ENCODE measurements at places on chromosomes 12 and 14.

DNA sequence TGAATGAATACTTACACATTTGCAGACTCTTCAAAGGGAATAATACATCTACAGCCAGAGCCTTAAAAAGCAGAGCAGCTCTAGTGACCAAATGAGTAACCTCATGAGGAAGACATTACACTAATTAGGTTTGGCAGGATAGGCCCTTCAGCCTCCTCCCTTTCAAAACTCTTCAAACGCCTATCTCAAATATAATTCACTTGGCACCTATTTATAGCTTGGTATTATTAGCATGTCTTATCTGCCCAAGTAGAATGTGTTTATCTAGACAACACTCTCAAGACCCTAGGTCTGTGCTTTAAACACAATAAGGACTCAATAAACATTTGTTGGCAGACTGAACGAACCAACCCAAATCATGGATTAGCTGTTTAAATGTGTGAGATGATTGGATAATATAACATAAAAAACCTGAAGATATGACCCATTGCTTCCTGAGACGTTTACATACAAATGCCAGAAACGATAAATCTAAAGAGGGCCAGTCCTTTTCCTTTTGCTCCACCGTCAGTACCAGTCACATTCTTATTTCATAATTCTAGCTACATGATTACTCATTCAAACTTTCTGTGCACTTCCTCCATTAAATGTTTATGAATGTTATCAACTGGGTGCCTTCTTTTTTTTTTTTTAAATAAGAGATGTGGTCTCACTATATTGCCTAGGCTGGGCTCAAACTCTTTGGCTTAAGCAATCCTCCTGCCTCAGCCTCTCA lies 123.3 kb downstream of the CEP83 start:
- no peak for DNase-seq

GRCh38 chr14:76720382-76720813 lies 40.9 kb upstream of the VASH1 start:
- no peak for DNase-seq

DNA sequence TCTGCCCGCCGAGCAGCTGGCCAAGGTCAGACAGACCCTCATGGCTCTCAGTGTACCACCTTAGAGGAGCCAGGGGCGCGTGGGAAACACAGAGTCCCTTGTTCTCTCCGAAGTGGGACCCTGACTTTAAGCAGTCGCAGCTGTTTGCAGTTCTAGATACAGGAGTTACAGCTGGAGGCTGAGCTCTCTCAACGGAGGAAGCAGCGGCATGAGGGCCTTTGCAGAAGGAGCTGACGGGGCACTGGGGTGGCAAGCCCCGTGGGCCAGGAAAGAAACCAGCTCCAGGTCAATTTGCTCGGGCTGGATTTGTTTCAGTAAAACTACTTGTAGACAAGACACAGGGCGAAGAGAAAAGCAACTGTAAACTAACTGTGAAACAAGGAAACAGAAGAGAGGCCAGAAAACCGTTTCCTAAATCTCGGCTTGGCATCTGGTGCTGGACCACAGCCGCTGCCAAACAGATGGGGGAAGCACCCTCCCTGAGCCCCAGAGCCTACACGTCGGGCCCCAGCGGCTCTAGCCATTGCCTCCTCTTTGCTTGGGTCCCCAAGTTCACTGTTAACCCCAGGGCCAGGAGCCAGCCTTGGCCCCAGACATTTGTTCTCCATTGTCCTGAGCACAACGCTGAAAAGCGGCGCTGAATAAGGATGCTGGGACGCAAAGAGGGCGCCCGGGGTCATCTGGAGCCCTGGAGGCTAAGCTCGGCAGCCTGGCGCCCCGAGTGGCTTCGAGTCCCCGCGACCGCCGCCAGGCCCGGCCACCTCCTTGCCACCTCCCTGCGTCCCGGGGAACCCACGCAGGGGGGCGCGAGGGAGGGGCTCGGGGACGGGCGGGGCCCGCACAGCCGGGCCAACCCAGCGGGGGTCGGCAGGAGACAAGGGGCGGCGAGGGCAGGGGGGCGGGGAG lies 914 bp upstream of the PACS2 start:
- peak; percentile 16 for DNase-seq

GRCh38 chr12:66500841-66501240 lies 178.0 kb downstream of the GRIP1 start:
- no peak for DNase-seq

- DNase-seq, result no peak
Observed at GRCh38 chr14:58607952-58608317, 29.8 kb upstream of the DACT1 start.

- no peak for DNase-seq
Observed at GRCh38 chr12:52848661-52849255, at the start of gene KRT78. KRT78 (minus strand) TSS chr12:52848994; CDS start chr12:52848930, 64 bp downstream.

DNA sequence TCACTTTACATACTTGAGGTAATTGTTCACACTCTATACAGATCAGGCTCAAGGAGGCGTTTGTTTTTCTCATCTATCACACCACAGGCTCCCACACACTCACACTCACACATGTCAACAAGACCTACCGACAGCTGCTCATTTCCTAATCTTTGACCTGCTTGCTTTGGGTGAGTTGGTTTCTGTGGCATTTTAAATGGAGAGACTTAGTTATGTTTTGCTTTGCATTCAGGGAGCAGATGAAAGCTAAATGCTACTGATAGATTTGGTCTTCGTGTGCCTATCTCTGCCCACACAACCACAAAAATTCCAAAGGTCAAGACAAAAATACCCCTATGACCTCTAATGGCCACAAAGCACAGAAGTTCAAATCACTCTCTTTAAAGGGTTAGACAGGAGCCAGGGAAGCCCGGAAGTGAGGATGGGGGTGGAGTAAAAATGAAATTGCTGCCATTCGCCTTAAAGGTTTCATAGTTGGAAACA lies 203.5 kb upstream of the G2E3 start:
- no peak for DNase-seq

DNA sequence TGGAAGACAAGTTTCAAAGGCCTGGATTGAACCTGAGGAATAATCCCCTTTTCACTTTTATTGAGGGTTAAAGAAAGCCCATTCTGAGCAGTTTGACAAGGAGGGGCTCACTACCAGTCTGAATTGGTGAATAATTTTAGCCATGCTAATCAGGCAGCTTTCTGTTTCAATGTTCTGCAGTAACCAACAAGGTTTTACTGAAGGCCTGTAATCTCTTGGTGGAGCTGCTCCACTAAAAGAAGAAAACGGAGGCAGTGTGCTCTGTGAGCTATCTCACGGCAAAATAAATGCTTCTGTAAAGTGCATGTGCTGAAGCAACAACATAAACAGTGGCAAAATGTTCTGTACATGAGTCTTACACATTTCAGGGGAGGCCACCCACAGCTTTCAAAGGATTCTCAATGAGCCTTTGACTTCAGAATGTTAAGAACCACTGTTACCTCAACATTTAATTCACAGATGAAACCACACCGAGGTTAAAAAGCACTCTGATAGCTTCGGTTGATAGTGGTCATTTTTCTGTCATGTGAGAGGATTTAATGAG lies 111.2 kb downstream of the LRIG3 start:
- DNase-seq, result no peak

GRCh38 chr12:93645702-93646101 lies 31.5 kb upstream of the CRADD start:
- DNase-seq, result no peak

- DNase-seq, result no peak
Observed at GRCh38 chr14:75229661-75230139, 48.9 kb upstream of the FOS start.

- no peak for DNase-seq
Observed at GRCh38 chr12:103326190-103326589, 169.6 kb downstream of the C12orf42 start.

DNA sequence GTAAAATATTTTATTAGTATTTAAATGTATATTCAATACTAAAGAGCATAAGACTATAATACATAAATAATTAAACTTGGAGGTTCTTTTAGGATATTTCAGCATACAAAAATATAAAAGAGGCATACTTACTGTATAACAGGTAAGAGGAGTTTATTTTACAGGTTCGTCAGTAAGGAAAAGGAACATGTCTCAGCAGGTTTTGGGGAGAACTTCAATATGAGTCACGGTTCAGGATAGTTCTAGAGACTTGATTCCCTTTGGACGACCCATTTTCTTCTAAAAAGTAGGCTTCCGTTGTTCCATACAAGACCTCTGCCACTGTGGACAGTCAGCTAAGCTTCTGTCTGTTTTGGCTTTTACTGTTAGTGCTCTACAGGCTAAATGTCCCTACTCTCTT lies 181.1 kb downstream of the ALX1 start:
- DNase-seq, result no peak

- DNase-seq, result no peak
Observed at GRCh38 chr12:28145216-28145615, 45.0 kb upstream of the CCDC91 start.

GRCh38 chr12:8603286-8603685 lies 9.4 kb downstream of the AICDA start:
- no peak for DNase-seq

GRCh38 chr14:66752109-66752508 lies 244.2 kb downstream of the GPHN start:
- DNase-seq, result no peak

- DNase-seq, result no peak
Observed at GRCh38 chr12:75341873-75342272, 7.4 kb downstream of the GLIPR1L1 start.

DNA sequence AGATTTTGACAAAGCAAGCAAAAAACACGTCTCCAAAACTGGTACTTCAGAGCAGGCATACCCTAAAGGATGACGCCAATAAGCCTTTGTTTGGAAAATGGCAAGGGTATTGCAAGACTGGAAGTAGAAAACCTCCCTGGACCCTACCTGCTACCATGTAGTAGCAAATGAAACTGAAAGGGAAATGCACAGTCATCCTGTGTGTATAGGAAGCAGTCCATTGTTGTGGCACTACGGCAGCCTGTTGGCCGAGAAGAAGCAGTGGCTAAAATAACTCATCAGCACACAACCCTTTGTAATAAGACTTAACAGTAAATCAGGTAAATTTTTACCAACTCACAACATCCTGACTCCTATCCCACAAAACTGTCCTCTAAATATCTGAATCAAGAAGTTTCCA lies 386.4 kb downstream of the RGS6 start:
- no peak for DNase-seq

GRCh38 chr12:126681676-126682075 lies 1585.3 kb upstream of the TMEM132C start:
- no peak for DNase-seq

GRCh38 chr14:105163040-105163742 lies 5.4 kb downstream of the JAG2 start:
- no peak for DNase-seq

DNA sequence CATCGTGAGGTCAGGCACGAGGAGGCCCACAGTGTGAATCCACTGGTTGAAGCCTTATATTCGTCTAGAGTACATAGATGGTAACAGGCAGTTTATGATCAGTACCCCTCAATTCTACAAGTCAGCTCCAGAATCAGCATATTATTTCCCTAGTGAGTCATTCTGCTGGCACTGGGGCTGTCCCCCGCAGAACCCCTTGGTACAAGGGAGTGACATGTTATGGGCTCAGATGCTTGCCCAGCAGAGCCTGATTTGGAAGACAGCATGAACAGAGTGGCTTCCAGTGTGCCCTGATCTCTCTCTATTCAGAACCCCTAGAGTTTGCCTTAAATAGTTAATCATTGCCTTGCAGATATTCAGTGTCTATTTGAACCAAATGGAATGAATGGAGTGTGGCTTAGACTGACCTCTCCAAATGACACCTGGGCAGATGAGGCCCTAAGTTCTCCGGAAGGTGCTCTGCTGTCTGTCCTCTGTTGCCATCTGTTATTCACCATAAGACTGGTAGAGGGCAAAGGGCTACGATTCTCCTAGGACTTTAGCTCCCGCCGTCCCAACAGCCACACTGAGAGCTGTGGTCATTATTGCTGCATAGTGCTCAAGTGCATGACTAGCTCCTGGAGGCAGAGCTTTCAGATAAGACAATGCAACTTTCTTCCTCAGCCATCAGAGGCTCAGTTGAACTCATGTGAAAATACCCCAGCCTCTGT lies 41.1 kb downstream of the CACNA2D4 start:
- DNase-seq, result no peak

DNA sequence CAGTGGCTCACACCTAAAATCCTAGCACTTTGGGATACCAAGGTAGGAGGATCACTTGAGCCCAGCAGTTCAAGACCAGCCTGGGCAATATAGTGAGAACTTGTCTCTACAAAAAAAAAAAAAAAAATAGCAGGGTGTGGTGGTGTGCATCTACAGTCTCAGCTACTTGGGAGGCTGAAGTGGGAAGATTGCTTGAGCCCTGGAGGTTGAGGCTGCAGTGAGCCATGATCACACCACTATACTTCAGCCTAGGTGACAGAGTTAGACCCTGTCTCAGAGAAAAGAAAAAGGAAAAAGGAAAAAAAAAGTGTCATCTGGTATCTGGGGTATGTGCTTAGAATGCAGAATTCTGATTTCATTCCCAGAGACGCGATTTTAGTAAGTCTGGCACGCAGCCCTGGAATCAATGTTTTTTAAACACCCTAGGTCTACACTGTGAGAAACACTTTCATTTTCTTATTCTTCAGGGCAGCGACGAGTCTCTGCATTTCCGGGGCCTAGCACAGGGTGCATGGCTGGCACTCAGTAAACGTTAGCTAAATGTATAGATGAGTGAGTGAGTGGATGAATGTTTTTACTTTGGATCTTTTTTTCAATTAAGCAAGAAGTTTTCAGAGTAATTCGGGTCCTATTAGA lies 243.8 kb upstream of the PWP1 start:
- DNase-seq, result no peak

- no peak for DNase-seq
Observed at GRCh38 chr12:81329085-81329484, 251.2 kb downstream of the ACSS3 start.

DNA sequence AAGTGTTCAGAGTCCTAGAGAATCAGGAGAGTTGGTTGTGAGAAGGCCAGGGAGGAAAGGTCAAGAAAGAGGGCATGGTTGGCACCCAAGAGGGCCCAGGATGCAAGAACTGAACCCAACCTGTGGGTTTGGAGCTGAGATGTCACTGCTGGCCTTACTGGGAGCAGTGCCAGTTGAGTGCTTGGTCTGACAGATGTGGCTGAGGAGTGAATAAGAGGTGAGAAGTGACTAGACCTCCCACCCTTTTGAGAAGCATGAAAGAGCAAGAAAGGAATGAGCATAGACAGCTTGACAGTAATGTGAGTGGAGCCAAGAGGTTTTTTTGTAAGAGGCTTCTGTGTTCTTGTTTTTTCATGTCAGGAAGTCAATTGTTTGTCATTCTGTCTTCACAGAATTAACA lies 95.3 kb downstream of the FGD4 start:
- no peak for DNase-seq

- no peak for DNase-seq
Observed at GRCh38 chr14:98136012-98136789, 1135.8 kb downstream of the BCL11B start.

GRCh38 chr14:85731186-85731585 lies 201.2 kb downstream of the FLRT2 start:
- no peak for DNase-seq

Measured in mesothelial cell of epicardium (in vitro differentiated cells).